Endothelial cell of umbilical vein (primary cell): ENCODE measurements at places on chromosomes 13 and 19.
A peak's percentile ranks its signal among the peaks of the same experiment; 100 is the strongest.

DNA sequence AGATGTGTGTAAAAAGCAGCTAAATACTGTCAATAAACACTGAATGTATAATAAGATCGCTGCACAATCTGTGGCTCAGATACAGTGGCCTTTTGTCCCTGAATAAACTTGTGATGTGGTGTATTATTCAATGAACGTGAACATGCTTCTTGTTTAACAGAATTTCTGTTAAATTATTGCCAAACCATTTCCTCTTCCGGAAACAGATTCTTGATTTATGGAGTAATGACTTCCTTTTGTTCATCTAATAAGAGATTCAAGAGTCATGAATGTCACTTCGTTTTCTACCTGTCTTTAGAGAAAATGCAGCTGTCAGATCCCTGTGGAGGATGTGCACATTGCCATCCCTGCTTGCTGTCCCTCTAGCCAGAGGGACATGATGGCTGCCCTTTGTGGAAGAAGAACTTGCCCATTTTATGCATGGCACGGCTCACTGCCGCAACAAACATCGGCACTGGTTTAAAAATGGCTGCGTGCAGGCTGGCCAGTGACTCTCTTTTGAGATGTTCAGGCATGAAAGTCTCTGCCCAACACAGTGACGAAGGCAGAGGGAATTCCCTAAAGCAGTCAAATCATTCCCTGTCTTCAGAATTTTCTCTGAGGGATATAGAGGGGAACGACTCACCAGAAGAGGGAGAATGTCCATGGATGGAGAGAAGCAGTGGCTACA is 3.1 kb upstream of the TNFSF13B start:
- DNase-seq: peak; percentile 26

DNA sequence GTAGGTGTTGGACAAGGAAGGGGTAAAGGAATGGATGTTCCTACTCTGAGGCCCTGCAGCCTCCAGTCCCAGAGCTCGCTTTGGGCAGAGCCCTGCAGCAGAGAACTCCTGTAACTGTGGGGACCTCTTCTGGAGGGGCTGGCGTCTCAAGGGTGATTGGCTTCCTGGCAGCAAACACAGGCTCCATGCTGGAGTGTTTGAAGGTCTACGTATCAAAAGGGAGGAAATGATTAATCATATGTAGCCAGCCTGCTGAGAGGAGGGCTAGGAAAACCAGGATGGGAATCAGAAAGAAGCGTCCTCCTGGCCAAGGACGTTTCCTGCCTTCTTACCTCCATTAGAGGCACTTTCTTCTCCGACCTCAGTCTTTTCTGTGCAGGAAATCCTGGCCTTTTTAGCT is 208.5 kb downstream of the TSHZ3 start:
- DNase-seq: no peak

DNA sequence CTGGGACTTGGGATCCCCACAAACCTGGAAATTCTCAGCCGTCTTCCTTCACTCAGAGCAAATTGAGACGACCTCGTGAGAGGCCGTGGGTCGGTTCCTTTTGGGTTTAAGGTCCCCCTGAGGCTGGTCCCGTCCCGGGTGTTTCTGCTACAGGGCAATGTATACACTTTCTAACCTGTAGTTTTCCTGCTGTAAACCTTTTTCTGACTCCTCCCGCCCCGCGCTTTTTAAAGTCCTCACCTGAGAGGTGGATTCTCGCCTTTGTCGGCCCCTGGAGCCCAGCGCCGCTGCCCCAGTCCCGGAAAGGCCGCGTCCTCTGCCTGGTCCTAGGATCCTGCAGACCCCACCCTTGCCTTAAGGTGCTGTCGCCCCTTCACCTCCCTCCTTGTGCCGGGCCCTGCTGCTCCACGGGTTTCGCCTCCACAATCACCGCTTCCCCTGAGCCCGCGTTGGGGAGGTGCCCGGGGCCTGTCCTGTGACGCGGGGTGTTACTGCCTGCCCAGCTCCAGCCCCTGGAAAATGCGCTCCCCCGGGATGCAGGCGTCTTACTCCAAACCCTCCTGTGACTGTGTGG is 391 bp downstream of the ZNF761 start:
- DNase-seq: peak; percentile 35

DNA sequence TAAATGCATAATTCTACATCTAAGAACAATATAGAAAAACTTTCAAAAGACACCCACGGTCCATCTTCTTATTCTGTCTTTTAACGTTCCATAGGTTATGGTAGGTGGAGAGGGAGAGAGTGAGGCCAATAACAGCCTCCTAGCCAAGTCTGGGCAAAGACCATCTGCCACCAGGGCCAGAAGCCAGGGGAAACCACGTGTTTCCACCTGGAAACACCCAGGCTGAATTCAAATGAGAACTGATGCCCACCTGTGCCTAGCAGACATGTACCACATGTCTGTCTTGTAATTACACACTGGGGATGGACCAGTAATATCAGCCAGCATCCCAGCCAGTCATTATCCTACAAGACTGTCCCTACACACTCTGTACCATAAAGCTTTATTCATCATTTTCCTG is 1573.1 kb downstream of the EFNB2 start:
- no peak for DNase-seq

DNA sequence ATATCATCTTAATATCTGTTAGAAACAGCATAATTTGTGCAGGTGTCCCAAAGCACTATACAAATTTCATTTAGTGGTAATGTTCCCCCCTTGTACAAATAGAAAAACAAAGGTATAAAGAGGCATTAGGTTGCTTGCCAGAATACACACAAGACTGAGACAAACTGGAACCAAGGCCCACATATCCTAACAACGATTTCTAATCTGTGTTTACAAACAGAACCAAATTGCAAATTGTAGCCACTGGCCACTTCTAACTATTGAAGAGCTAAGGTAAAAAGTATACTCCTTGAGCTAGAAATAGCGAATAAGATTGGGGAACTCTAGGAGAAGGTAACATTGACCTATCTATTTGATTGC is 526.1 kb downstream of the KLF12 start:
- DNase-seq: no peak

GRCh38 chr13:80341101-80341755 is at the start of gene SPRY2:
TSS of gene SPRY2 (minus strand) at chr13:80341126. CDS start at chr13:80337705, 3,421 bp downstream.
- peak; percentile 97 for DNase-seq
